ENCODE measurements at places on chromosomes 16 and 17.

- no peak for DNase-seq
These were observed 23.3 kb upstream of the SDR42E2 start for GRCh38 chr16:22139008-22139407.

- DNase-seq = no peak
These were observed 52.7 kb upstream of the FOXF1 start for GRCh38 chr16:86457501-86458148.

DNA sequence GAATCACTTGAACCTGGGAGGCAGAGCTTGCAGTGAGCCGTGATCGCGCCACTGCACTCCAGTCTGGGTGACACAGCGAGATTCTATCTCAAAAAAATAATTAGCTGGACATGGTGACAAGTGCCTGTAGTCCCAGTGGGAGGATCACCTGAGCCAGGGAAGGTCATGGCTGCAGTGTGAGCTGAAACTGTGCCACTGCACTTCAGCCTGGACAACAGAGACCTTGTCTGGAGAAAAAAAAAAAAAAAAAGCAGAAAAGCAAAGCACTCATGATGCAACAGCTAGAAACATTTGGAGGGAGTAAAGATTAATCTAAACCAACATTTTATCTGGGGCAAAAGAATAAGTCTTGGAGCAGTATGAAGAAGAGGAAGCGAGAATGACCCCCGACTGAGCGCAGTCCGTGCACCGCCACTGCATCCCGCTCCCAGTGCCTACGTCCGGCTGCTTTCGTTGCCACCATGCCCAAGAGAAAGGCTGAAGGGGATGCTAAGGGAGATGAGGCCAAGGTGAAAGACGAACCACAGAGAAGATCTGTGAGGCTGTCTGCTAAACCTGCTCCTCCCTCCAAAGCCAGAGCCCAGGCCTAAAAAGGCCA is 8.2 kb downstream of the PRPSAP1 start:
- DNase-seq = no peak

DNA sequence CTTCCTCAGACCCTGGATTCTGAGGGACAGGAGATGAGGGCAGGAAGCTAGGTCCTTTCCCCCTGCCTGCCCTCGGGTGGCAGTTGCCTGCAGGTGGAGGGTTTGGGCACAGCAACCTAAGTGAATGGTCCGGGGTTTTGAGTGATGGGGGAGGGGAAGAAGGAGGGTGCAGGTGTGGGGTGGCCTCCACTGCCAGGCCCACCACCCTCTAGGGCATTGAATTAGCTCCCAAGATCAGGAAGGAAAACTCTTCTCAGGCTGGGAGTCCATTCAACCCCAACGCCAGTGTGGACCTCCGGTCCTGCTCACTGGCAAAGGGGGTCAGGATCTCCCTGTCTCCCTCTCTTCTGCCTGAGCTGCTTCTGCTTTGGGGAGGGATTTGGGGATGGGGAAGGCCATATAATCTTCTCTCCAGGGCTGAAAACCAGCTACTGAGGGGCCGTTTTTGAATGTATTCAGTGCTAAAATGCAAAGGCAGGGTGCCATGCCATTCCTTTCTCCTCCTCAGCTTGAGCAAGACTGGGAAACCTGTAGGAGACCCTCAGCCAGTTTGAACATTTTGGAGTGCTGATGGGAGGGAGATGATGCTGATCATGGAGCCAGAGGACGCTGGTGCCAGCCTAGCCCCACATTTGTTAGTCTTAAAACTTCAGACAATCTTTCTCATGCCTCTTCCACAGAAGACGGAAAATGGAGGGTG is 18.8 kb downstream of the GRB7 start:
- no peak for DNase-seq

GRCh38 chr16:14119799-14120198 is 48.7 kb downstream of the MRTFB start:
- DNase-seq = no peak

DNA sequence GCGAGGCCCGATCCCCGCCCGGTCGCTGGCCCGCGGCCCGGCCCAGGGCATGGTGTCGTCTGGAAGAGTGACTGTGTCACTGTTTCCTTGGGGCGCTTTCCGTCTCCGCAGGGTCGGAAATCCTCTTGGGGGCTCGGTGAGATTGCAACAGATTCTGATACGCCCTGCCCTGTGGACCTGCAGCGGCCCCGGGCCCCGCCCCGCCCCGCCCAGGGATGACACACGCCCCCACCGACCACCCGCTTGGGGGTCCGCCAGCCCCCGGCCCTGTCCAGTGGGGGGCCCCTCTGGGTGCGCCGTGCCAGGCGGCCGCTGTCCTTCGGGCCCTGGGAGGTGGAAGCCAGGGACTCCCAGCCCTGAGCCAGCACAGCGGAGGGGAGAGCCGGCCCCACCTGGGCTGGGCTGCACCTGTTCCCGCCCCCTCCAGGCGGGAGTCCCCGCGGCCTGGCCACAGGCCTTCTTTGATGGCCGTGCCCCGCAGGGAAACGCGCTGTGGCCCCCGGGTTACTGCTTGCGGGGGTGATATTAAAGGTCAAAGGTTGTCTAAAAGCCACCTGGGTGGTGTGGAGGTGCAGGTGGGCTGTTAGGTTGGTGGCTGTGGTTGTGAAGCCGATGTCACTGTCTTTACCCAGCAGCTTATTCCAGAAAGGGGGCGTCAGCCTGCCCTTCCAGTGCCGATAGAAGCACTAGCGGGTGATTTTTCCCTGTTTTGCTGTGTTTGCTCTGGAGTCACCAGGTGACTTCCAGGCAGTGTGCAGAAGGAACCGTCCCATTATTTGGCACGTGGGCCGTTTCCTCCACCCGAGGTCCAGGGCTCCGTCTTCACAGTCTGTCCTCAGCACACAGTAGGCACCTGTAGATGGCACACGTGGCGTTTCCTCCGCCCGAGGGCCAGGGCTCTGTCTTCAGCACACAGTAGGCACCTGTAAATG is 752 bp downstream of the TBC1D24 start:
- DNase-seq = peak; percentile 46

- DNase-seq = no peak
These were observed 18.0 kb downstream of the FAM234A start for GRCh38 chr16:252366-253337.

DNA sequence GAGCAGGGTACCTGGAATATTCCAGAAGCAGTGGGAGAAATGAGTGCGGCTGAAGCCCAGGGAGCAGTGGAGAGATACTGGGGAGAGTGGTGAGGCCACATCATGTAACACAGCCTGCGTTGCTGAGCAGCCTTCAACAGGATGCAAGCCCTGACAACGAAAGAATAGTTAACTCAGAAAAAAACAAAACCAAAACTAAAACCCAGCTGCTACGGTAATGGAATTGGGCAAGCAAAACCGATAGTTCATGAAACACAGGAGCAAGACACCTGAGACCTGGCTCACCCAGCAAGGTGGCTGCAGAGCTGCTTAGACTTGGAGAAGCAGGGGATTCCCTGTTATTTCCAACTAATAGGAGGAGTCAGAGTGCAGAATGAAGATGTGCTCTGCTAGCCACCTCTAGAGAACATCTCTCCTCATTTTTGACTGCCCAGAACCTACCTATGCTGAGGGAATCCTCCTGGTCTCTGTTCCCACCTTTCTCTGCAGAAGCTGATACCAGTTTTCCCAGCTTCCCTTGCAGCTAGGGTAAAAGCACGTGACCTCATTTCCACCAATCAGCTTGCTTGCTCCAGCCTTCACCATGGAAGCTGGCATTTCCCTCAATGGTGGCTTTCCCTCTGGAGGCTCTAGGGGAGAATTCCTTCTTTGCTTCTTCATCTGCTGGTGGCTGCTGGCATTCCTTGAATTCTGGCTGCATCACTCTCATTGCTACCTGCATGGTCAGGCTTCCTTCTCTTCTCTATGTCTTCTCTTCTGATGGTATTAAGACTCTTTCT is 59.4 kb upstream of the XYLT1 start:
- DNase-seq = peak; percentile 3

DNA sequence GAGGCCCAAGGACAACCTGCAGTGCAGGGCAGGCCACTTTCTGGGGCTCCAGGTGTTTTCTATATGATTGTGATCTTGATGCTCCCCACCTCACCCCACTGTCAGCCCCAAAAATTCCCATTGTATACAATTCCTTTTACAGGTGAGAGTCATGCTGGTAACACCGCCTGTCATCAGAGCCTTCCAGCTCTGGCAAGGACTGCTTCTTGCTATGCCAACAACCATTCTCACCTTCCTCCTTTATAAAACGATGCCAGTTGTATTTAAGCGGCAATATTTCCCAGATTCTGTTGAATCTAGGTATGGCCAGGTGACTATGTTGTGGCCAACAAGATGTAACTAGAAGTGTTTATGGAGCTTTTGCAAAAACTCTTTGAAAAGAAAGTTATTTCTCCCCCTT is 30.4 kb upstream of the CALB2 start:
- no peak for DNase-seq

- DNase-seq = no peak
These were observed 242.3 kb downstream of the SOX9 start for GRCh38 chr17:72363089-72363610.

GRCh38 chr17:17946093-17946492 is 26.1 kb downstream of the TOM1L2 start:
- no peak for DNase-seq

DNA sequence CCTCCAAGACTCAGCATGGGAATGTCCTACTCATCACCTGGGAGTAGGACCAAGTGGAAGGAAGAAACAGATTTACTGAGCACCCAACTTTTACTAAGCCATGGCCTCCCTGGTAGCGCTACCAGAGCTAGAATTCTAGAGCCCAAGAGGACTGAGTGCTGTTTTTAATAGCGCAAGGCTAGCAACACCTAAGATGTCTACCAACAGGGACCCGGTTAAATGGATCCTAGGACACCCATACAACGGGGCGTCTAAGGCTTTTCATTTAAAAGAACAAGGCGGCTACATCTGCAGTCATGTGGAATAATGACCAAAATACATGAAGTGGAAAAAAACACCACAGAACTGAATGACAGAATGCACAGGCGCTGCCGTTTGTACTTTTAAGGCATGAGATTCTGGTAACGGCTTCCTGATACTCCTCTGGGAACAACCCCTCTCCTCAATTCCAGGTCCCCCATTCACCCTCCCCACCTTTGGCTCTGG is 5.1 kb downstream of the GGA2 start:
- DNase-seq = no peak

DNA sequence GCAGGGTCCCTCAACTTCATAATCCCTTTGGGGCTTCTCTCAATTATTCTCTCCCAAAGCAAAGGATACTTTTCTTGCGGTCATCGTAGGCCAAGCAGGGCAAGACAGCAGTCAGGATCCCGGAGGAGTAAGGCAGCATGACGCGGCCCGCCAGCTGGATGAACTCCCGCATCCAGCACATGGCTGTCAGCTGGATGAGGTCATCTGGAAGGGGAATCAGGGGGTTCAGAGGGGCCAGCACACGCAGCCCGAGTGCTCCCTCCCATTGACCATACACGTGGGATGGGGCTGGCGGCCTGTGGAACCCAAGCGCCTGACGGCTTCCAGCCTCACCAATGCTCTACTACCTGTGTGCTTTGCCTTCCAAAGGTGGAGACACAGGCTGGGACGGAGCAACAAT is 19.2 kb downstream of the VAC14 start:
- DNase-seq = no peak

DNA sequence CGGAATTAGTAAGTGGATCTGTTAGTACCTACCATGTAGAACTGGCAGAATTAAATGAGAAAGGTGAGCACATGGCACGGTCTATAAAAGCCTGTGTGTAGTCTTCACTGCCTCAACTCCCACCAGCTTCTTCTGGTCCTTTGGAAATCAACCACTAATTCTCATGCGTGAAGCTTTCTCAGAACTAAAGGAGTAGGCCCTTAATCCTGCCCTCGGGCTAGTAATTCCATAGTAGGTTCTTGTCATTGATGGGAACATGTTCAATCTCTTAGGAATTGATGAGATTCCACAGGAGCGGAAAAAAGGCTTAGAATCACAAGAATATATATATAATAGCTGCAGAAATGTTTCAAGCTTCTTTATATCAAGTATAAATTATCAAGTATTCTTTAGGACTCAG is 21.7 kb downstream of the CDR2 start:
- DNase-seq = no peak

DNA sequence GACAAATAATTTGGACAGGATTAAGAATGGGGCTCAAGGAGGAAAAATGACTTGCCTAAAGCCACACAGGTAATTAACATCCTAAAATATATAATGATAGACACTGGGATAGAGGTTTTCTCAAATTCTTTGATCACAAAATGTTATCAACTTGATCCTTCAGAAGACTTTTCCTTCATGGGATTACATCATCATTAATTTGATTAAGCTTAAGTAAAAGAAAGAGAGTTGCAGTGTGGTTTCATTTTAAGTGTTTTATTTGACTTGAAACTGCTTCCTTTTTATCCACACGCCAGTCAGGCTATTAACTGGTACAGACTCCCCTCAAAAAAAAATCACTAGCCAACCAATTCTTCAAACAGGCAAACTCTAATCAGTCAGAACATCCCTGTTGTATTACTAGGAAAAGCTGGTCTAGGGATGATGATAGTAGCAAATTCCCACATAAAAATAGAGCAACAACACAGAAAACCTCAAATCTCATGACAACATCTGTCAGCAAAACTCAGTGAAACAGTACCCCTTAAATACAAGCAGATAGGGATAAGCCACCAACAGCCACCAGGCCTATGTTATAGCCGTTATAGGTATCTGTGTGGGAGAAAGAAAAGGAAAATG is 32.5 kb downstream of the AKAP10 start:
- DNase-seq = no peak

DNA sequence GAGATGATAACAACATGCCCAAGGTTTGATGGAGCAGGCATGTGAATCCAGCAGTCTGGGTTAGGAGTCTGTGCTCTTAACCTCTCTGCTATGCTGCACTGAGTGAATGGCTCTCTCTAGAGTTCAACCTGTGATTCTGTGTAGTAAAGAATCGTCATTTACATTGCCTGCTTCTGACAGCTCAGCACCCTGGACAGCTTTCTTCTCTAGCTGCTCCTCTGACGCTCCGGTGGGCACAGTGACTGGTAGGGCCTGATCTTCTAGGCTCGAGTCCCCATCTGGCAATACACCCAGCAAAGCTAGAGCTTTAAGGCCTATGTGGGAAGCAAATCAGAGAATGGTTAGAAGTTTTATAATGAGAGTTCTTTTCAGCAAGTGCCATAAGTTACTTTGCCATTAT is 85.3 kb upstream of the ATP2A3 start:
- DNase-seq = no peak

DNA sequence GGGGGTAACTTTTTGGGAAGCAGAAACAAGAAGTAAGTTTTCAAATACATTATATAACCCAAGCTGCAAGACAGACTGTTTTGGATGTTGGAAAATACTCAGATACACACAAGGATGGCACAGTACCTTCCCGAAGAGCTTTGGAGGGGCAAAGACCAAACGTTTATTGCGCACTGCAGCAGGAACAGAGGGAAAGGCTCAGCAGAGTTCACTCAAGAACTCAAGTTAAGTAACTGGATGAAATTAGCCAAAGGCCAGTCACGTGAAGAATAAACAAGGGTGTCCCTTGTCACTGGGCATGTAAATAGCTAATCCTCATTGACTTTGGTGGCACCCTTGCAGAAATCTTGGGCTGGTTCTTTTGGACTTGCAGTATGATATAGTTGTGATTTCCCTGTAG is 2.8 kb downstream of the PDK2 start:
- DNase-seq = no peak
